Cerebellar nuclear complex (tissue), 1 donor: ENCODE measurements at places on chromosomes 13 and 19.

- DNase-seq: peak; percentile 10
These were observed 24.8 kb upstream of the ZNF527 start for GRCh38 chr19:37346091-37346490.

- DNase-seq: no peak
These were observed 6.5 kb downstream of the NPAS1 start for GRCh38 chr19:47026156-47026555.

GRCh38 chr13:42804244-42804874 lies 23.0 kb downstream of the FAM216B start:
- no peak for DNase-seq

DNA sequence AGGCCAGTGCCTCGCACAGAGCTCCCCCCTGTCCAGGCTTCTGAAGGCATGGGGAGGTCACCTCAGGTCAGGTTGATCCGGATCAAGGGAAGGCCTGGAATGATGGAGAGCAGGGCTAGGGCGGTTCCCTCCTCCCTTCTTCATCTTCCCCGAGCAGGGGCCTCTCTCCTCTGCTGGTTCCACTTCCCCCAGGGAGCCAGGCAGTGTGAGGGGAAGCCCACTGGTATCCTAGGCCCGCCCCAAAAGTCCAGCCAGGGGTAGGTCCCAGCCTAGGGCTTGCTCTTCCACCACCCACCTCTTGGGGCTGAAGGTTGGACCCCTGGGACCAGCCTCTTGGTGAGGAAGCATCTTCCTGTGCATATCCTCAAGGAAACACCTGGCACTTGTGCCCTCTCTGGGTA lies 16.4 kb upstream of the PRR19 start:
- DNase-seq: no peak

- DNase-seq: no peak
These were observed 43.3 kb downstream of the PTPRS start for GRCh38 chr19:5297272-5297669.
